ENCODE measurements at places on chromosomes 7 and 10. TPM values are rescaled to one million over a fixed set of nuclear protein-coding genes. Genes with fewer than 3 reads are reported as not detected.

Gene OR2A5
- total RNA-seq: not detected

Gene MYL10
- total RNA-seq: not detected

Gene AHR
- 50.6 TPM for total RNA-seq

Gene CNPY1
- total RNA-seq: not detected

Gene TAS2R3
- total RNA-seq: 3.1 TPM

Gene C10orf105
- 0.17 TPM for total RNA-seq

Gene ENTPD7
- total RNA-seq: 3.3 TPM

Gene HGF
- total RNA-seq: not detected

Gene SCIN
- 0.69 TPM for total RNA-seq

Gene HOXA9
- not detected for total RNA-seq

Gene TSPAN12
- not detected for total RNA-seq

Gene STOX1
- 0.31 TPM for total RNA-seq

Gene TBRG4
- total RNA-seq: 127 TPM

Gene LMOD2
- total RNA-seq: not detected

Gene MAP3K8
- 27.7 TPM for total RNA-seq

- no peak for DNase-seq
These were observed 211.5 kb upstream of the SLC26A5 start for GRCh38 chr7:103657474-103657894.

- DNase-seq: no peak
These were observed 40.1 kb upstream of the RET start for GRCh38 chr10:43036481-43037428.

- no peak for DNase-seq
These were observed 69.5 kb downstream of the ADAM22 start for GRCh38 chr7:88003581-88003980.

- DNase-seq: no peak
These were observed 98.3 kb upstream of the SEC61G start for GRCh38 chr7:54857294-54857693.

- DNase-seq: no peak
These were observed 112.2 kb downstream of the VIM start for GRCh38 chr10:17340144-17340829.

- peak; percentile 69 for DNase-seq
These were observed 3.3 kb upstream of the CUEDC2 start for GRCh38 chr10:102435529-102436233.

GRCh38 chr7:22989643-22990587 lies 24.0 kb downstream of the HYCC1 start:
- DNase-seq: no peak

- no peak for DNase-seq
These were observed 389.1 kb downstream of the XPNPEP1 start for GRCh38 chr10:109534193-109534592.

GRCh38 chr7:129664029-129665012 lies 52.8 kb downstream of the NRF1 start:
- DNase-seq: no peak

DNA sequence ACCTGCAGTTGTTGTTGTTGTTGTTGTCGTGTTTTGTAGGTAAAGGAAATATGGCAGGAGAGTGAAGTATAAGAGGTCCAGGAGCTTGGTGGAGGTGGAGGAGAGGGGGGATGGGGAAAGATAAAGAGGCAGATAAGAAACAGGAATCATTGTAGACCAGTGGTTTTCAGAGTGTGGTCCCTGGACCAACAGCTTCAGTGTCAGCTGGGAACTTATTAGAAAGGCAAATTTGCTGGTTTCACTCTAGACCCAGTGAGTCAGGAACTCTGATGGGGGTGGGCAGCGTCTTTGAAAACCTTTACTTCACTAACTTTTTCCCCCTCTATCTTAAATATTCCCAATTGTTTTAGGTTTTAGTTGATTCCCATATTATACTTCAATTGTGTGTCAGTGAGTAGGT lies 241.5 kb downstream of the AUTS2 start:
- no peak for DNase-seq

GRCh38 chr7:84729284-84729683 lies 457.6 kb downstream of the SEMA3D start:
- no peak for DNase-seq

- peak; percentile 49 for DNase-seq
These were observed 197.6 kb upstream of the ZNF32 start for GRCh38 chr10:43846187-43846680.

- DNase-seq: no peak
These were observed 36.4 kb downstream of the FEZF1 start for GRCh38 chr7:122268101-122268500.

DNA sequence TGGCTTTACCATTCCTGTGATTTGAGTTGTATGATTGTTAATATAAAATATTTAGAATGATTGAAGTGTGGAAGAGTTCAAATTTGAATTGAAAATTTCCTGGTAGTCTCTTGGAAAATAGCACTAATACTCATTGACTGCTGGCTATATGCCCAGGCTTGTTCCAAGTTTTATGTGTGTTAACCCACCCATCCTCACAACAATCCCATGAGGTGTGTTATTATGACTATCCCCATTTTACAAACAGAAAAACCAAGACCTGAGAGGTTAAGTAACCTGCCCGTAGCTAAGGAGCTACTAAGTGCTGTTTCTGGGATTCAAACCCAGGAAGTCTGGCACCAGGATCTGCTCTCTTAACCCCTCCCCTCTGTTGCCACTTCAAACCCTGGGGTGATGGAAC lies 213.9 kb downstream of the CREB5 start:
- DNase-seq: no peak

DNA sequence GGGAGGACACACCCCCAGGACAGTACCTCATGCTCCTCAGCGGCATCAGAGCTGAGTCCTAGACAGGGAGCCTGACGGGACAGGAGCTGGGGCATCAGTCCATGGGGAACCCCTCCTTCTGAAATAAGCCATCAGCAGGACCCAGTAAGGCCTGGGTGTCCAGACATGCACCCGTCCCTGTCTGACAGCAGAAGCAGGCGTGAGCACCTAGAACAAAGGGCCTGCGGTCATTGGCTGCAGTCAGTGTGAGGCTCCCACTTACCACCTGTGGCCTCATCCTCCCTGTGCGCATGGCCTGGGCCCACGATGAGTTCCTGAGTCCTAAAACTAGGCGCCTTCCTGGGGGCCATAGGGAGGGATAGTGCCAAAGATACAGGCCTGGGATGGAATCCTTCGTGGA lies 484.7 kb downstream of the PTPRN2 start:
- DNase-seq: no peak

DNA sequence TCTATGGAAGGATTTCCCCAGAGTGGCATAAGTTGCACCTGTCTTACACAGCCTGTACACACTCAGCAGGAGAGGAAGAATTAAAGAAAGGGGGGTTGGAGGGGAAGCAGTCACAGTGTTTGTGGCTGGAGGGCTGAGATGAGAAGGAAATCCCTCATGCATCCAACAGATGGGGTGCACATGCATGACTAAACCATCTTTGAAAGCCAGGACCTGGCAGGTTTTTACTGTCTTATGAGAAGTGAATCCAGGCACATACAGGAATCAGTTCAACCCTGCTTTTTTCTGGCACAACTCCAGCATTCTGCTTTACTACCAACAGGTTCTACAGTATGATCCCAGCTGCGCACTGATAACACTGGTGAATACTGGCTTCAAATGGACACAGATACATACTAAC lies 107.7 kb downstream of the CACNA2D1 start:
- DNase-seq: no peak

DNA sequence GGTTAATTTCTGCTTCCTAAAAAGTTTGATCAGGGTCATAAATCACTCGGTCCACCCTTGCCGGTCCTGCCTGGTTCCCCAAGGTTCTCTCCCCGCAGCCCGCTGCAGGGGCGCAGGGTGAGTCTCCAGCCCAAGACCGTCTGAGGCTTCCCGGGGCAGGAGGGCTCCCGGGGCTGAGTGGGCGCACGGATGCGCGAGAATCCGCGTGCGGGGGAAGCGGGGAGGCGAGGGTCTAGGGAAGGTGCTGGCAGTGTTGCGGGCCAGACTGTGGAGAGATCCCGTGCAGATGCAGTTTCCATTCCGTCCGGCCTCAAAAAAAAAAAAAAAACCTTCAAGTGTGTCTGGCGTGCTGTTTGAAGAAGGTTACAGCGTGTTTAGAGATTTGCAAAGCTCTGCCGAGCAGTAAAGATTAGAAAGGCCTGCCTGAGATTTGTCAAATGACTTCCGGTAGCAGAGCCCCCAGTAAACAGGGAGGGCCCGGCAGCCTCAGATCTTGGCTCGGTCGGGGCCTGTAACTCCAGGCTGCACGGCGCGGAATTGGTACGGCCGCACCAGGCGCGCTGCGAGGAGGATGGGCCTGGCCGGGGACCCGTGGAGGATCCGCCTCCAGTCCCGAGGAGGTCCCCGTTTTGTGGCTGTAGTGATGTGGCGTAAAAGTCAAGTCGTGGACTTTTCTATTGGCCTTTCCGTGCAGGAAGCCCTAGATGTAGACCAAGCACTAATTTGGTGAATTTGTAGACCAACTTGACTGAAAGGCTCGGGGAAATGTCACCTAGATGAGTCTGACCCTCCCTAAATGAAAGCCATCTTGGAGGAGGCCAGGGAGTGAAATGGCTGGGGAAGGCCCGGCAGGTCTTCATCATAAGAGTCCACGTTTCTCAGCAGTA lies 293.2 kb upstream of the NFE2L3 start:
- peak; percentile 38 for DNase-seq

DNA sequence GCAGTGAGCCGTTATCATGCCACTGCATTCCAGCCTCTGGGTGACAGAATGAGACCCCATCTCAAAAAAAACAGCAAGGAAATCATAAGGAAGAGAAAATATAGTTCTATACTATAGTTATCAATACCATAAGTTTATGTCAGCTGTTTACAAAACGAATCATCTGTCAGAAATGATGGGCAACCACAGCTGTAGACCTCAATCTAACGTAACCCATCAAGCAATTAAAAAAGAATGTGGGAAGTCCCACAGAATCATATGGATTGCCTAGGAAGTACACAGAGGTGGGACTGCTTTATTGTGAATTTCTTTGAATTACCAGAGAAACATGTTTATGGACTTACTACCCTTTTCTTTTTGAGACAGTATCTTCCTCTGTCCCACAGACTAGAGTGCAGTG lies 6.9 kb downstream of the NRBF2 start:
- no peak for DNase-seq

DNA sequence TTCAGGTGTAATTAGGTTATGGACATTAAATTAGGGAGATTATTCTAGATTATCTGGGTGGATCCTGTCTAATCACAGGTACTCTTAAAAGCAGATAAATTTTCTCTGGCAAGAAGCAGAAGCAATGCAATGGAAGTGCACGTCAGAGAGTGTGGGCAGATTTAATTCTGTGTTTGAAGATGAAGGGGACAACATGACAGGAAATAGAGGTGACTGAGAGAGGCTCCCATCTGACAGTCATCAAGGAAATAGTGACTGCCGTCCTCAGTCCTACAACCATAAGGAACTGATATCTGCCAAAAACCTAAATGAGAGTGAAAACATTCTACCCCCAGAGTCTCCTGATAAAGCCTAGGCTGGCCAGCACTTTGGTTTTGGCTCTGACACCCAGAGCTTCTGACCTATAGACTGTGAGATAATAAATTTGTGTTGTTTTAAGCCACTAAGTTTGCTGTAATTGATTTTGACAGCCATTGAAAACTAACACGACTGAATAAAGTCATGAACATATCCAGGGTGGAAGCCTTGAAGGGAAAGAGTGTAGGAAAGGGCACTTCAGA lies 30.5 kb upstream of the DDX50 start:
- DNase-seq: no peak

- no peak for DNase-seq
These were observed 153.5 kb downstream of the PIP4K2A start for GRCh38 chr10:22560913-22561239.

GRCh38 chr10:104209575-104210198 lies 22.5 kb downstream of the CFAP43 start:
- DNase-seq: no peak

- no peak for DNase-seq
These were observed 115.5 kb downstream of the ITIH5 start for GRCh38 chr10:7551289-7551688.

DNA sequence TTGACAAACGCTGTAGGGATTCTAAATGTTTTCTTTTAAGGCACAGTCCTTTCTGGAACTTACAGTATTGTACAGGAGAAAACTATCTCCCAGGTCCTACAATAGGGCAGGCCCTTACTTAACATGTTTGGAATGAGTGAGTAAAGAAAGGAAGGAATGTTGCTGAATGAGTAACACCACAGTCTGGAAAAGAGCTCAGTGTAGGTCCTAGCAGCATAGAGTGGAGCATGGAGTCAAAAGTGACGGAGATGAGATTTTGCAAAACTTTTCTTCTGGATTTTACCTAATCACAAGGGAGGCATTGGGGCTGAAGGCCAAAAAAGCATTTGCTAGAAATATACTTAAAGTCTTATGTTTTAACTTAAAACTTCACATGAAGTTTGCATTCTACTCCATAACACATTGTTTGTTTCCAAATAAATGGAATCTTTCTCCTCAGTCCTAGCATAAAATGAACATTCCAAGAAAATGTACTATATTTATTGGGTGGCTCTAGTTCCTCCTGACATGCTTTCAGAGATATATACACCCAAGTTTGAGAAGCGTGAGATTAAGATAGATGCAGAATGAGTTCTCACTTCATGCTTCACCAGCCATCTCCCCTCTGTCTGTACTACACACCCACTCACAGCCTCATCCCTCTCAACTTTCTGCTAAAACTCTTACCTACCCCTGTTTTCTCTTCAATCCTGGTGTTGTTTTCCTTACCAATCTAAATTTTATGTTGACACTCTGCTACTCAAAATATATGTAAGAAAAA lies 20.2 kb upstream of the ADD3 start:
- no peak for DNase-seq

Measured in activated naive CD8-positive, alpha-beta T cell treated with anti-CD3 and anti-CD28 coated beads, Interleukin-2, amount 10 ng/mL, durations not matched to agents 7 days and 5 days (primary cell).